ENCODE measurements at places on chromosomes 6 and 20. TPM values are rescaled to one million over a fixed set of nuclear protein-coding genes. Genes with fewer than 3 reads are reported as not detected.

The TRIM10 gene
- total RNA-seq: 0.08 TPM

GRCh38 chr6:155439376-155439775, 16.3 kb downstream of the NOX3 start:
- H3K36me3 ChIP-seq: no peaks in the 10 kb centered on the region
- H3K4me3 ChIP-seq: no peak overlapping the region
- peaks cover 5% of the 10 kb centered on the region for H3K4me1 ChIP-seq
- no peak overlapping the region for H3K27ac ChIP-seq

GRCh38 chr6:156719395-156719719, 57.8 kb upstream of the ARID1B start:
- H3K27me3 ChIP-seq: no peaks in the 10 kb centered on the region
- no peak for DNase-seq
- H3K27ac ChIP-seq: no peak overlapping the region
- H3K36me3 ChIP-seq: no peaks in the 10 kb centered on the region

GRCh38 chr6:162090734-162091133, 636.8 kb downstream of the PRKN start:
- no peaks in the 10 kb centered on the region for H3K27me3 ChIP-seq
- no peak overlapping the region for H3K27ac ChIP-seq
- no peaks in the 10 kb centered on the region for H3K36me3 ChIP-seq

All from activated CD4-positive, alpha-beta memory T cell treated with anti-CD3 and anti-CD28 coated beads, Interleukin-2, amount 10 ng/mL, durations not matched to agents 7 days and 5 days (primary cell).